CD4-positive, alpha-beta T cell treated with Interleukin-12 subunit alpha and Interleukin-12 subunit beta, for 1 hour (primary cell): ENCODE measurements at places on chromosomes 12 and 14.

DNA sequence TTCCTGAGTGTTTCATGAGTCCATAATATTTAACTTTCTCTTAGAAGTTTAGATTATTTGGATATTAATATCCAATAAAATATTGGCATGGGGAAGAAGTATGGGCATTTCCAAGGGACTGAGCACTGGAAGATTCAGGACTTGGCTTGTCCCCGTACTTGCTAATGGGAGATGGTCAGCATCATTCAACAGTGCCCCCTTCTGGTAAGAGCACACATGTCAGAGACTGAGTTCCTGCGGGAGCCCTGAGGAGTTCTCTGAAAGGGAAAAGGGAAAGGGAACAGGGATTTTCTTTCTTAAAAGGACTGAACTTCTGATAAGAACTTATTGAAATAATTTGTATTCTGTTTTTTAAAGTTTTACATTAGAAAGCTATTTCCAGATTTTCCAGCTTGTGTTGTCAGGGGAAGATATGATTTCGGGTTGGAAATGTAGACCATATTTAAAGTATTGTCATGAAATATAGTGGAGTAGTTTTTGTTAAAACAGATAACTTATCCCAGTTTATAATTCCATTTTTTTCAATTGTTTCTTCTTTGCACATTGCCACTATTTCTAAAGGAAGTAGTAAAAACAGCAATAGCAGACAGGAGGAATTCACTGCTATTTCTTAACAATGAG lies 59.8 kb upstream of the C12orf71 start:
- DNase-seq = peak; percentile 55

DNA sequence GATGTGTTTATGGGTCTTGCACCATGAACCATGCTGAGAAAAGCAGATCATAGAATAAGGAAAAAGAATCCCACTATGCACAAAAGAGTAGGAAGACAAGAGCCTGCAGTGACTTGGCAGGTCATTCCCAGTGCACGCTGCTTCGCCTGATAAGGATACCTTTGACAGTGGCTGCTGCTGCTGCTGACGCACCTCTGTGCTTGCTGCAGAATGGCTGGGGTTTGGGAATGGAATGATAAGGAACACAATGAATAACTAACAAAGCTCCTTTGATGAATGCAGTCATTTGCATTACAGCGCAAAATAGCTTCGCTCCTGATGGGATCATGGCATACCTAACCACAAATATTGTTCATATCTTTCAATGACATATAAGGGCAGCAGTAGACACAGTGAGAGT lies 278.7 kb downstream of the PDZRN4 start:
- DNase-seq = no peak

DNA sequence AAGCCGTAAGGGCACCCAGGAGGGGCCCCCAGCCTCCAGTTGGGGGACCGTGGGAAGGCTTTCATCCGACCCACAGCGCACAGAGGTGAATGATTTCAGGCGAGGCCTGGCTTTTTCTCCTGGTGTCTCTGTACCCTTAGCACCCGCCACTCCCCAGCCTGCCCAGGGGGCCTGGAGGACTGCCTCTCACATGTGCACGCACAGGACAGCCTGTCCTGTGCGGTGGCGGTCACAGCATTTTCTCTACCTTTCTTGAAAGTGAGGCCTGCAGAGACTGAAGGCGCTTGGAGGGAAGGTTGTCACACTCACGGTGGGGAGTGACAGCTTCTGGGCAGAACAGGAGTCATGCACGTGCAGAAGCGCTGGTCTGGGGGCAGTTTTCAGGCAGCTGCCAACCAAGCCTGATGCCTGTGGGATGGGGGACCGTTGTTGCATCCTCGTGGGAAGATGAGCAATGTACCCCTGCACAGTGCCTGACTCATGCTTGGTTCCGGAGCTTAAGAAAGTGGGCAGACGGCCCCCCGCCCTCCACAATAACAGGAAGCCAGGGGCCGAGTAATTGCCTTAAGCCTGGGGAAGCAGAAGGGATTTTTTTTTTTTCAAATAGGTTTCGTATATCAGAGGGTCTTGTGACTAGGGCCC lies 148.1 kb downstream of the TSPAN9 start:
- DNase-seq = no peak

DNA sequence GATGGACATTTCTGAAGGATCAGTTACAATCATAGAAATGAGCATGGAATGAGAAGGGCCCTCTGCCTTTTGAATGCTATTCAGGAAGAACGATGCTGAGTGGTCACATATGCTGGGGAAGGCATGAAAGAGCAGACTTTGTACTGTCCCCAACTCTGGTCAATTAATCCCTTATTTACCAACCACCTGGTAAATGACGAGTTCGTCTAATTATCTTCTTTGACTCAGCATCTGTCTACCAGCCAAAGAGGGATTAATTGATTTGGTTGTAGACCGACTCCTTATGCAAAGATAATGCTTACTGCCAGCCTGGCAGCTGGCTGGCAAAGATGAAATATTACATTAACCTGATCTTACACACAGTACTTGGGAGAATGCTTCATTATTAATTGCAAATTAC lies 152.2 kb downstream of the CHST11 start:
- no peak for DNase-seq

DNA sequence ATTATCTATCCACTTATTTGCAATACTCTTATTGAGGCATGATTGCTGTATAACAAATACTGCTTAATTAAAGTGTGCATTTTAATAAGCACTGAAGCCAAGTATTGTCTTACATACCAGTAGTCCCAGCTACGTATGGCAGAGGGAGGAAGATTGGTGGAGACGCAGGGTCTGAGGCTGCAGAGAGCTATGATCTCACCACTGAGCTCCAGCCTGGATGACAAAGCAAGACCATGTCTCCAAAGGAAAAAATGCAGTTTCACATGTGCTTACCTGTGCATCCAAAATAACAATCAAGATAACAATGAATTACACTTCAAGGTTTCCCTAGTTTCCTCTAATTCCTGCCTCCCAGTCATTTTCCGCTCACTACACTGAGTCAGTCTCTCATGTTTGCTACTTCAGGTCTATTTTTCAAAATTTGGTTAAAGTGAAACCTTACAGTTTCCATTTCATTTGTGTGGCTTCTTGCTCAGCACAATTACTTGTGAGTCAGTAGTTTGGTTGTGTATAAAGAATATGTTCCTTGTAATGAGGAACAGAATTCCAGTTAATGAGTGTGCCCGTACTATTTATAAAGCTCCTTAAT lies 1250.1 kb downstream of the TMEM121 start:
- DNase-seq = no peak

- DNase-seq = no peak
Observed at GRCh38 chr14:32786886-32787285, 151.8 kb upstream of the NPAS3 start.

GRCh38 chr12:88172844-88173407 lies 30.8 kb downstream of the TMTC3 start:
- DNase-seq = no peak

GRCh38 chr12:124687174-124687902 lies 119.9 kb upstream of the NCOR2 start:
- DNase-seq = no peak

GRCh38 chr14:89178800-89179535 lies 238.1 kb downstream of the FOXN3 start:
- DNase-seq = no peak

DNA sequence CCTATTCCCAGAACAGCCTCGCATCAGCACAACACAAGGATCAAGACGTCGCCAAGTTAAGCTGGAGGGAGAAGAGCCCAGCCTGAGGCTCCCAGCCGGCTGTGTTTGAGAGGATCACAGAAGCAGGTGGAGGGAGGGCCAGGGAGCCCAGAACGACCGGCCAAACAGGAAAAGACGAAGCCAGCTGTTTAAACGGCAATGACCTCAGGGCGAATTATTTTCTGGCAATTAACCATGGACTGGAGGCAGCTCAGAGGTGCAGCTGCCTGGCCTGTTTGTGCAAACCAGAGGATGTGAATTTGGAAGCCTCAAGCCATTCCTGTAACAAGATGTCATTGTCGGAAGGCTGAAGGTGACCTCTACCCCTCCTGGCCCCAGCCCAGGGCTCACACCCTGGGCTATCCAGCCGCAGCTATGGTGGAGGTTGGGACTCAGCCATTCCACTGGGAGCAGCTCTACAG lies 175.8 kb upstream of the PRMT8 start:
- DNase-seq = no peak

DNA sequence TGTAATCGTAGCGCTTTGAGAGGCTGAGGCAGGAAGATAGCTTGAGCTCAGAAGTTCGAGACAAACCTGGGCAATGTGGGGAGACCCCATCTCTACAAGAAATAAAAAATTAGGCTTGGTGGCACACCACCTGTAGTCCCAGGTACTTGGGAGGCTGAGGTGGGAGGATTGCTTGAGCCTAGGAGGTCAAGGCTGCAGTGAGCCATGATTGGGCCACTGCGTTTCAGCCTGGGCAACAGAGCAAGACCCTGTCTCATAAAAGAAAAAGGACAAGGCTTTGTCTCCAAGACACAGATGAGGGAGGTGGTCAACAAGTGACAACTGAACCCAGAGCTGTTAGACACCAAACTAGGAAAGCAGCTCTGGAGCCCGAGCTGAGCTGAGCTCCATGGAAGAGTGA lies 14.5 kb upstream of the TAMALIN start:
- DNase-seq = no peak

DNA sequence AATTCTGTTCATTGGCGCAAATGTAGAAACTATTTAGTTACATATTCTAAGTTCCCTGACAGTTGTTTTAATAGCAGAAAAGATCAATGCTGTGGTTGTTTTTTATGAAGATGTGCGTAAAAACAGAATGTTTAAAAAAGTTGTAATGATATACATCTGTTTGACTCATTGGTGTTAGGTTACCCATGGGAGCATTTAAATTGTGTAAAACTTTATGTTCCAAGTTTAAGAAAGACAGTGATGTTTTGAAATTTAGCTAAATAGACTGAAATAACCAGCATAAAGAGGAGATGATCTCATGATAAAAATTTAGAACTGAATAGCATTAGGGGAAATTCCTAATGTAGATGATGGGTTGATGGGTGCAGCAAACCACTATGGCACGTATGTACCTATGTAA lies 3.6 kb downstream of the PELI2 start:
- no peak for DNase-seq

- no peak for DNase-seq
Observed at GRCh38 chr12:44709166-44709565, 166.9 kb downstream of the NELL2 start.

DNA sequence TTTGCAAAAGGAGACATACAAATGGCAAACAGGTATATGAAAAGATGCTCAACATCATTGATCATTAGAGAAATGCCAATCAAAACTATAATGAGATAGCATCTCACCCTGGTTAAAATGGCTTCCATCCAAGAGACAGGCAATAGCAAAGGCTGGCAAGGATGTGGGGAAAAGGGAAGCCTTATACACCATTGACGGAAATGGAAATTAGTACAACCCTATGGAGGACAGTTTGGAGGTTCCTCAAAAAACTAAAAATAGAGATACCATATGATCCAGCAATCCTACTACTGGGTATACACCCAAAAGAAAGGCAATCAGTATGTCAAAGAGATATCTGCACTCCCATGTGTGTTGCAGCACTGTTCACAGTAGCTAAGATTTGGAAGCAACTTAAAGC lies 17.3 kb upstream of the CKAP4 start:
- no peak for DNase-seq
